HTR-8/SVneo (cell line): ENCODE measurements at places on chromosomes 5 and 9.

DNA sequence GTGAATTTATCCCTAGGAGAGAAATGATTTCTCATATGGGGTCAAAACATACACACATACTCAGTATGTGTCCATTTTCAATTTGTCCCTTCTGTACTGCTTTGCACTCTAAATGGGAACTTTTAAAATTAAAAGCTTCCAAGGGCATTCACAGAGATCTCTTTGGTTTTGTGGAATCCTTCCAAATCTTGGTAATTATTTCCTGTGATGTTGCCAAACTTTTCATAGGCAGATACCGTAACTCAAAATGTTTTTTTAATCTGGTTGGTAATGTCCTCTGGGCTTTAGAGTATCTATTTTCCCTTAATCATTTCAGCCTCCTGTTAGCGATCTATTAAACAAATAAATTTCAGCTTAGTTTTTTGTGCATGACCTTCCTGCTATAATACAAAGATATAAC, 282.4 kb downstream of the ARHGEF28 start:
- DNase-seq, result no peak

- DNase-seq, result no peak
Measured at GRCh38 chr9:123336449-123336848, 19.5 kb upstream of the CRB2 start.

DNA sequence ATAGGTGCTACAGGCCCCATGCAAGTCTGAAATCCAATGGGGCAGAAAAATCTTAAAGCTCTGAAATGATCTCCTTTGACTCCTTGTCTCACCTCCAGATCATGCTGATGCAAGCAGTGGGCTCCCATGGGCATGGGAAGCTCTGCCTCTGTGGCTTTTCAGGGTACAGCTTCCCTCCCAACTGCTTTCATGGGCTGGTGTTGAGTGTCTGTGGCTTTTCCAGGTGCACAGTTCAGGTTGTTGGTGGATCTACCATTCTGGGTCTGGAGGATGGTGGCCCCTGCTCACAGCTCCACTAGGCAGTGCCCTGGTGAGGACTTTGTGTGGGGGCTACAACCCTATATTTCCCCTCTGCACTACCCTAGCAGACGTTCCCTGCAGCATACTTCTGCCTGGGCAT, 103.5 kb downstream of the STARD4 start:
- no peak for DNase-seq

DNA sequence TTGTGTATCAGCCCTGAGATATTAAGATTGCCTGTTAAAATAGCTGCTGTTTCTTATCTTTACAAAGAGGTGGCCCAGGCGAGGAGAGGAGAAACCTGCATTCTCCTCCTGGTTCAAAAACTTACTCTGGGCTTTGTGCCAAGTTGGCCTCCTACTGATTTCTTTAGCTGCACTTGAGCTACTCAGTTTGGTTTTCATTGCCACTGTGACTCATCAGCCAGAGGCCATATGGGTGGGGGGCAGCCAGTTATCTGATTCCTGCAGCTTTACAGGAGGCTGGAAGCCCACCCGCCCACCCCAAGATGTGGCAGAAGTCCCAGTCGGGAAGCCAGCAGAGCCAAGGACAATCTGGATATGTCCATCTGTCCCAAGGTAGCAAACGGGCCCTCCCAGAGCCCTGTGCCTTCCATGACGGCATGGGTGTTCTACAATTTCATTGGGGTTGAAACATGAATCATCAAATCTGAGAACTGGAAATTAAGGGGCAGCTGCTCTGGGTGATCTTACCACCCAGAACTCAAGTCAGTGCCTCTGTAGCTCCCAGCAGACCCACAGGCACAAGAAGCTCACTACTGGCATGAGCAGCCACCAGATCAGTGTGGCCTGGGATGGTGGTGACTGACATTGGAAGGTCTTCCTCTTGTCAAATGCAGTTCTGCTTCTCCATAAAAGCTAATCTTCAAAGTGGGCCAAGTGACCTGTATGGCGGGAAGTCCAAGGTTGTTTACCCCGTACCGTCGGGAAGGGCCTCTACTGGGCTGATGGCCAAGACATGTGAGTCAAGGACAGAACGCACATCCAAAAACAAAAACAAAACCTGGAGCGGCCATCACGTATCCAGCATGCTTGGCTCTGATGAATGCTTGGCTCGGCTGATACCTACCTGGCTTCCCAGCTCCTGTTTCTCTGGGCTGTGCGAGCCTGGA, 15.6 kb downstream of the FCN2 start:
- peak; percentile 74 for DNase-seq

DNA sequence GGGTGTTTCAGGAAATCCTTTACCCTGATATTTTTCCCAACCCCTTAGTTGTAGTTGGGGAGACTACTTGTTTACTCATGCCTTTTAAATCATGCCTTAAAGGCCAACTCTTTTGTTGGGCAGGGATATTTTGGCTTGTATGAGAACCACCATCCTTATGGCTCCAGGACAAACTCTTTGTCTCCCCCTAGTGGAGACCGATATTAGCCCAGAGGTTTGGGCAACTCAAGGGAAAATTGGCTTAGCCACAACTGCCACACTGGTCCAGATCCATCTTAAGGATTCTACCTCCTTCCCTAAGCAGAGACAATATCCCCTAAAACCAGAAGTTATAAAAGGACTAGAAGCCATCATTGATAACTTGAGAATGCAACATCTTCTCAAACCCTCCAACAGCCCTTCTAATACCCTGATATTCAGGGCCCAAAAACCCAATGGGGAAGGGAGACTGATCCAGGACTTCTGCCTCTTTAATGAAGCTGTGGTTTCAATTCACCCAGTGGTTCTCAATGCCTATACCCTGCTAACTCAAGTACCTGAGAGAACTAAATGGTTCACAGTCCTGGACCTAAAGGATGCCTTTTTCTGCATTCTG, 100.9 kb upstream of the HCN1 start:
- no peak for DNase-seq

- DNase-seq, result no peak
Measured at GRCh38 chr9:131487001-131487400, 15.7 kb upstream of the POMT1 start.

DNA sequence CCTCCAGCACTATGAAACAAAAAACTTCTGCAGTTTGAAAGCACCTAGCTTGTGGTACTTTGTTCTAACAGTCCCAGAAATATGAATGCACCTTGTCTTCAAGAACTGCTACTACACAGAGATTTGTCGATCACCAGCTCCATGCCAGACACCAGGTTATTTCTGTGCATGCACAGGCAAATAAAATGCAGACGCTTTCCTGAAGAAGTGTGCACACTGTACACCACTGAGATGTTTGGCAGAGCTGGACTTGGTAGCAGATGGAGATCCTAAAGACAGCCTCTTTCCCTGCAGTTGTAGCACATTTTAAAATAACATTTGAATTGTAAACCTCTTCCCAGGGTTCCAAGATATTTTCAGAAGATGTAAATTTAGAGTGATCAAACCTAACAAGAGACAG, 730.0 kb downstream of the MTRR start:
- no peak for DNase-seq

DNA sequence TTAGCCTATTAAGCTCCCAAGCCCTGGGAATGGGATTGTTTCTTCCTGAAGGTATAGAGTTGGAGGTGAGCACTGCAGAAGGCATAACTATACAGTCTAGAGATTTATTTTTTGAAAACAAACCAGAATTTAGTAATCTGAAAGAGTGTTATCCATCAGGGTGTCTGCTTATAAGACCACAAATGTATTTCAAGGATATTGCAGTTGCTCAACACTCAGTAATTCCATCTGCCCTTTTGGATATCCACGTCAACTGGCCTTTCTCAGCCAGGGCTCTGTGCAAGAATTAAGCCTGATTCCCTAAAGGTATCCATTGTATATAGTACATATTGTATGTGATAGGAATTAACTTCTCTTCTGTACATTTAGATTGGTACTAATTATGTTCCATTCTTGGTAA, 15.0 kb upstream of the IL31RA start:
- no peak for DNase-seq

- DNase-seq, result no peak
Measured at GRCh38 chr5:94209774-94210355, 408.5 kb downstream of the KIAA0825 start.

DNA sequence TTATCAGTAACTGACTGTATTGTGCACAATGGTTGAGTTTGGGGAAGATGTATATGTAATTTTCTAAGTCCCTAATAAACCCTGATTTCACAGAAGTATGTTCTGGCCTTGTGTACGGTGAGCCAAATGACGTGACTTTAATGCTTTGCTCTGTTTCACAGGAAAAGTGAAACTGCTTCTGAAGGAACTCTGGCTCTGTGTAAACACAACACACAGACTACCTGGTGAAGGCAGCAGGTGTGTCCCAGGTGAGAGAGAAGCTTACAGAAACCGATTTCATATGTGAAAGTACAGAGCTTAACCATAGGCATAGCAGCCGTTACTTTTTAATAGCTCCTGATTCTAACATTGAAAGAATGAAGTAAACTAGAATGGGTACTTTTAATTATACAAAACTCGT, 31.9 kb downstream of the ICE1 start:
- no peak for DNase-seq

DNA sequence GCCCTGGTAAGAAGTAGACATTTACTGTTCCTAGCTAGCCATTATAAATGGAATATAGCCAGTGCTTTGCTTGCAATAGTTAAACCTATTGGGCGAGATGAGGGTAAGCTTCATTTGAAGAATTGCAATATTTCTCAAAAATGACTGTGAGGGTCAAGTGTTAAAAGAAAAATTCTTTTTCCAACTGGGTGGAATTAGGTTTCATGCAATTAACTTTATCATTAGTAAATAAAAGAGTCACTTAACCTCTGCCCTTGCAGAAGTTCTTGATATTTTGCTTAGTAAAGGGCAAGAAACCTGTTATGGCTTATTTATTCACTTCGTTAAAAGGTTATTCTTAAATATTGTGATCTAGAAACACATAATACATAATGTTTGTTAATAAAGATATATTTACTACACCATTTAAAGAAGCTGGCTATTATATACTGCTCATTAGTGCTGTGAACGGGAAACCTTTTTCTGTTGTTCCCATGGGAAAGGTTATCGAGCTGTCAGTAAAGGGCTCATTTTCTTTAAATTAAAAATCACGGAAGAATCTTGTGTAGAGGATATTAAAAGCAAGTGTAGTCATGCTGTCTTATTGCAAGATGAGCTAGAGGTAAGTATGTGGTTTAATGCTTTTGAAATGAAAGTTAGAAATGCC, 370.5 kb downstream of the CSNK1G3 start:
- DNase-seq, result no peak

DNA sequence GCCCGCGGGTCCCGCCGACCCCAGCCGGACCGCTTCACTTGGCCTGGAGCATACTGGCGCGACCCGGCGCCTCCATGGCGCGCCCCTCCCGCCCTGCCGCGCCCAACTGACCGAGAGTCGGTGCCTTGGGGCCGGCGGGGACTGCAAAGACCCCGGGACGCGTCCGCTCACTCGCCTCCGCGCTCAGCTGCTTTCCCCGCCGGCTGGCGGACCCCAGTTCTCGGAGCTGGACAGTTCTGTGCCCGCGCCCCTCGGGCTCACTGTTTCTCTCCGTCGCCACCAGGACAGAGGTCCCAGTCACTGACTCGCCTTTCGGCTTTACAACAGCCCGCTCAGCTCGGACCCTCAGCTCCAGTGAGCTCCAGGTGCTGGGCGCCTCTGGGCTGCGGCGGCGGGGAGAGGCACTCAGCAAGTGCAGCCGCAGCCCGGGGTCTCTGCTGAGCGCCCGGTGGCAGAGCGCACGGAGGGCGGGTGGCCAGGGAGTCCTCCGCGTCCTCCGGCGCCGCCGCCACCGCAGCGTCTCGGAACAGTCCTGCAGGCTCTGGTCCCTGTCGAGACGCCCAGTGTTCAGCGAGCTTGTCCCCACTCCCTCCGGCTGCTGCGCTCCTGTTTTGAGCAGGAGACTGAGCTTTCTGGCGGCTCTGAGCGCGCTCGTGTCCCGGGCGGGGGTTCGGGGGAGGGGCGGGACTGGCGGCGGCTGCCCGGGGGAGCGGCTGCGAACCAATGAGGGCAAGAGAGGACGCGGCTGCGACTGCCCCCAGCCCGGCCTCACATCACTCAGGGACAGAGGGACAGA, at the start of gene SMIM32:
Gene SMIM32 (minus strand): TSS at position 637 of the 796 bp plus-strand sequence. CDS start 638 bp downstream, outside the sequence.
- peak; percentile 23 for DNase-seq

DNA sequence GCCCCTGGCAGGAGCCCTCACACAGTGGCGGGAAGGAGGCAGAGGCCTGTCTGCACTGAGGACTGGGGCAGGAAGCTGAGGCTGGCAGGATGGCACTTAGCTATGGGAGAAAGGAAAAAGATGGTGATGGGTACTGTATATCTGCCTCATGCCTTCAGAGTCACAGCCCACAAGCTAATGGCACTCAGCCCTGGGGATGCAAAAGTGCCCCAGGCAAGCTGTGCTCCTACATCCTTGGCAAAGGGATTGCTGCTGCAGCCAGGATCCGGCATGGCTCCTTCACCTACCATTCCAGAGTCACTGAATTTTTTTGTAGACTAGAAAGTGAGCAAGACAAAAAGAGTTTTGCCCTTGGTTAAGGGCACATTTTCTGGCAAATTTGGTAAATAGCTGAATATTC, 8.7 kb downstream of the ACSL6 start:
- no peak for DNase-seq

GRCh38 chr9:14307989-14308852, 5.7 kb downstream of the NFIB start:
- no peak for DNase-seq

DNA sequence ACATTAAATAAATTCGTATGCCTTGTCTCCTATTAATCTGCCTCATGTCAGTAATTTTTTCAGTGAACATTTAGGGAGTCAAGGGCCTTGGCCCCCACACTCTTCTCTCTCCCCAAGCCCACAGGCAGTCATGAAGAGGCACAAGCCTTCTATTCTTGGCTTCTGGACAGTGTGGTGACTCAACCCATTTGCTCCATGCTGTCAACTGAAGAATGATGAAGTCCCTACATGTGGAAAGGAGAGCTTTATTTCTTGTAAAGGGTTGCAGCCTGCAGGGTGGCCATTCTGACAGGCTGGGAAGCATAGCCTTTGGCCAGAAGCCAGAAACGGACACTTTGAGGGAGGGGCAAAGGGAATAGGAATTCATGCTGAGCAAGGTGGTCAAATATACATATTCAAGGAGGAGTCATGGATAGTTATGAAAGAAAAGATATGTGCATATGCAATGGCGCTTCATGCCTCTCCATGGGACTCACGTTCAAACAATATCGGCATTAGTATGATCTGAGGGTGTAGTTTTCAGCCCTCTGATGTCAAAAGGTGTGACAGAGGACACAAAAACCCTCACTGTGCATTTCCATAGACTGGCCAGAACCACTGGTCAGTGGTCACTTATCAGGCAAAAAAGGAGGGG, 31.3 kb downstream of the ANKRA2 start:
- DNase-seq, result no peak
